Right cardiac atrium (tissue), 5 donors: ENCODE measurements at places on chromosomes 13 and 19. TPM values are rescaled to one million over a fixed set of nuclear protein-coding genes. Genes with fewer than 3 reads are reported as not detected.

Gene CILP2
- 0.08 TPM for total RNA-seq

Gene ANGPTL4
- 8.5 TPM for total RNA-seq

Gene SIGLEC5
- total RNA-seq, result 1.2 TPM

DNA sequence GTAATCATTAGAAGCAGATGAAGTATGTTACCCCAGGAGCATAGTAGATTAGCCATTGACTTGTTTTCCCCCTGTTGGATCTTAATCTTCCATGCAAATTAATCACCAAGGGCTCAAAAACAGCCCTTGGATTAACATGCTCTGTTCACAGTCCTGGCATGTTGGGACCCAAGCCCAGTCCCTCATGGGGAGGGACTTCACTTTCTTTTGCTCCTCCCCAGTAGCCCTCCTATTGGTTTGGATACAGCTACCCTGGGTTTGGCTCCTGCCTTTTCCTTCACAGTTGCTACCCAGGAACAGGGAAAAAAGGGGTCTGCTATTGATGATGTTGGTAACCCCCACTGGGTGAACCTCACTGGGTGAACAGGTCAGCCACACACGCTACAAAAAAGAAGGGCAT lies 16.9 kb upstream of the PARP4 start:
- DNase-seq, result no peak

GRCh38 chr13:114229506-114229905 lies 5.2 kb upstream of the CDC16 start:
- DNase-seq, result no peak

DNA sequence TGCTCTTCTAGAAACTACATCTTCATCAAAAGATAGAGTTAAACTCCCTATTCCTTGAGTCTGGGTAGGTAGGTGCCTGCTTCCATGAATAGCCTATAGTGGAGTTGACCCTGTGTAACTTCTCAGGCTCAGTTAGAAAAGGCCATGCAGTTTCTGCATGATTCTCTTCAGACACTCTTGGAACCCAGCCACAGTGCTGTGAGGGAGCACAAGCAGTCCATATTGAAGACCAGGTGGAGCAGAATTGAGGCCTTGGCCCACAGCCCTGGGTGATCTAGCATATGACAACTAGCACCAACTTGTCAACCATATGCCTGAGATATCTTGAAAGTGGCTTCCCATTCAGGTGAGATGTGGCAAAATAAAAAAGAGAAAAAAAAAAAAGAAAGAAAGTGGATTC lies 10.3 kb upstream of the PAN3 start:
- no peak for DNase-seq

- DNase-seq, result peak; percentile 65
Observed at GRCh38 chr13:33349986-33350826, 64.7 kb upstream of the STARD13 start.

- no peak for DNase-seq
Observed at GRCh38 chr13:39895254-39895653, 239.8 kb downstream of the COG6 start.

GRCh38 chr19:40057166-40057565 lies 1.1 kb upstream of the ZNF780B start:
- DNase-seq, result no peak

DNA sequence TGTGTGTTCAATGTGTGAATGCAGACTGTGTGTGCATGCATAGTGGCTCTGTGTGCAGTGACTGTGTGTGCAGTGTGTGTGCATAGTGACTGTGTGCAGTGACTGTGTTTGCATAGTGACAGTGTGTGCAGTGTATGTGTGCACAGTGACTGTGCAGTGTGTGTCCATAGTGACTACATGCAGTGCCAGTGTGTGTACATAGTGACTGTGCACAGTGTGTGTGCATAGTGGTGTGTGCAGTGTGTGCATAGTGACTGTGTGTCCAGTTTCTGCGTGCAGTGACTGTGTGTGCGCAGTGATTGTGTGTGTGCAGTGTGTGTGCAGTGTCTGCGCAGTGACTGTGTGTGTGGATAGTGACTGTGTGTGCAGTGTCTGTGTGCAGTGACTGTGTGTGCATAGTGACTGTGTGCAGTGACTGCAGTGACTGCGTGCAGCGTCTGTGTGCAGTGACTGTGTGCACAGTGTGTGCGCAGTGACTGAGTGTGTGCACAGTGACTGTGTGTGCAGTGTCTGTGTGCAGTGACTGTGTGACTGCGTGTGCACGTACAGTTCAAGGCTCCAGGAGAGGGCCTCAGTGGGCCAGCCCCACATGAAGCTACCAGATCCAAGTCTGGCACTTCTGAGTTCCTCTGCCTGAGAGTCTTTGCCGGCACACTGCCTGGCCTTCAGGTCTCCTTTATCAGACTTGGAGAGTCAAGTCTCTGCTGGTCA lies 90.3 kb downstream of the IER2 start:
- no peak for DNase-seq

DNA sequence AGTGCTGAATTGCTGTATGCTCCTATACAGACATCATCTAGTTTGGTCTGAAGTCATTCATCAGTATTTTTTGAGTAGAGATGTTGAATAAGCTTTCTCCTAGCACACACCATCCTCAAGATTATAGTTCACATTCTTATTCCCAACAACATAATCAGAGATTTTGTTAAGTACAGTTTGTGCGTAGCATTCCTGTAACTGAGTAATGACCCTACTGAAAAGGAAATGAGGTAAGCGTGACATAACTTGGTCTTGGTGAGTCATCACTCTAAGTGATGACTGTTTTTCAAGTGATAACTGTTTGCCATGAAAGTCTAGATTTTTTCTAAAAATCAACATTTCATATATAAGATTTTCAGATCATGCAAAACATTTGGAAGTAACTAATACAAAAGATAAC lies 18.5 kb upstream of the FAM216B start:
- no peak for DNase-seq

- DNase-seq, result no peak
Observed at GRCh38 chr19:9877780-9878510, 42.8 kb downstream of the PIN1 start.

- DNase-seq, result no peak
Observed at GRCh38 chr13:99197117-99197651, 3.5 kb upstream of the UBAC2 start.

GRCh38 chr19:50046649-50047503 lies 21.1 kb downstream of the ZNF473 start:
- peak; percentile 90 for DNase-seq

DNA sequence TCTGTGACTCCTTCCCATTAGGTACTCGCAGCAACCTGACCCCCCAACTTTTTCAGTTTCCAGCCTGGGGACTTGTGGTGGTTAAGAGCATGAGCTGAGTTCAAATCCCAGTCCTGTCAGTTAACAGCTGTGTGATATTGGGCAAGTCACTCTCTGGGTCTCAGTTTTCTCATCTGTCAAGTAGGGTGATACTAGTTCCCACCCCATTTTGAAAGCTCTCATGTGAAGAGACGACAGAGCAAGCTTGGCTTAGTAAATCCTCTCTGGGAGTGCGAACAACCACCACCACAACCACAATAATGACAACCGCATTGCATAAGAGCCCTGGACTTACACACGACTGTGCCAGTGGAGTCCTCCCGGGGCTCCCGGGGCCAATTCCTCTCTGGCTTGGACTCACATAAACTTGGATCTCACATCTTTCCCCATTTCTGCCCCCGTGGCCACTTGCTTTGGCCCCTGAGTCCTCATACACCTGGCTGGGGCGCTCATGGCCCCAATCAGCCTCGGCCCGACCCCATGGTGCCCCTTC lies 454 bp downstream of the BLVRB start:
- no peak for DNase-seq

DNA sequence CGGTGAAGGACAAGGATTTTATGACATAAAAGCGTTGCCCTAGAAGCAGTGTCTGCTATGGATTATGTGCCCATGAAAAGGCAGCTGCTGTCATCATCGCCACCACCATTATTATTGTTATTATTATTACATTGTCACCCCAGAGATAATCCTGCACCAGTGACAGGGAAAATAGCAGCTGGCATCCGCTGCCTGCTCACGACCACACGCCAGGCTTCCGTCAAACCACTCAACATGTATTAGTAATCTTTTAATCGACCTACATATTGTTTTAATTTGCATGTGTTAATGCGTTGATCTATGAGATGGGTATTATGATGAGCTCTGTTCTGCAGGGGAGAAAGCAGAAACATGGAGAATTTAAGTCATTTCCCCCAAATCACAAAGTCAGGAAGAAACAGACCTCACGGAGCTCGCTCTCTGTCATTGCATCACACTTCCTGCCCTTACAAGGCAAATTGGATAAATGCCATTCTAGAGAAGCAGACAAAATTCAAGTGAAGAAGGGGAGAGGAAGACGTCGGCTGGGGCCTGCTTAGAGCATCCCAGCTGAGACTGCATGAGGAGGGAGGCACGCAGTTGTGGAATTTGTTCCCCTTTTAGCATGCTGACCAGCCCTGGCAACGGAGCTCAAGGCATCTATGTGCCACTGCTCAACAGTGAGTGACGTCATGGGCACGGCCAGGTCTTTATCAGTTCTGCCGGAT lies at the start of gene FFAR3:
FFAR3 (plus strand) TSS at position 594 of the 707 bp plus-strand sequence. CDS start 431 bp downstream, outside the sequence.
- DNase-seq, result peak; percentile 55

DNA sequence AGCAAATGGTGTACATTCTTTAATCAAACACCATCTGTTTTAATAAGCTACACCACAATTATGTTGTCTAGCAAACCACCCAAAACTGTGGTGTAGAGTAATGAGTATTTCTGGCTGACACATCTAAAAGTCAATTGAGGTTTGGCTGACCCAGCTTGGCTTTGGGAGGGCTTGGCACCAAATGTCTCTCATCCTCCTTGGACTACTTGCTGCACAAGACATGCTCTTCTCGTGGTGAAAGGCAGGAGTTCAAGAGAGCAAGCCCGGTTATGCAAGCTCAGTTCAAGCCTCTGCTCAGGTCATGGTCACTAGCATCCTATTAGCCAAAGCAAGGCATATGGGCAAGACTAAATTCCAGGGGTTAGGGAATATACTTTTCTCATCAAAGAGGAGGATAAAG lies 37.1 kb downstream of the LACC1 start:
- no peak for DNase-seq

DNA sequence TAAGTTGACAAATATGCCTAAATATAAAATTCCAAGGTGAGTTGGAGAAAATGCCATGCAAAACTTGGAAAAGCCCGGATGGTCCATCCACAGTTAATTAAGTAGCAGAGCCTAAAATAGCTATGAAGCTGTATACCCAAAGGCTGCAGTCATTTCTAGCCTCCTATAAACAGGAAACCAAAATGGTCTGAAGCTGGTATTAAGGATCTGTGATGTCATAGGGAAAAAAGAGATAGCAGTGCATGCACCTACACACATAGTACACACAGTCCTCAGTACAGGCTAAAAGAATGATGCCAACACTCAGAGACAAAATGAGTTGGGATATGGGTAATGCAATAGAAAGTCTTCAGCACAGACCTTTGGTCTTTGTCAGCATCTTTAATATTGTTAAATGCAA lies 736.9 kb downstream of the EFNB2 start:
- DNase-seq, result no peak
